ENCODE measurements at places on chromosomes 1 and 21.

- no peak for DNase-seq
These were observed 7.5 kb upstream of the DPT start for GRCh38 chr1:168736520-168736919.

DNA sequence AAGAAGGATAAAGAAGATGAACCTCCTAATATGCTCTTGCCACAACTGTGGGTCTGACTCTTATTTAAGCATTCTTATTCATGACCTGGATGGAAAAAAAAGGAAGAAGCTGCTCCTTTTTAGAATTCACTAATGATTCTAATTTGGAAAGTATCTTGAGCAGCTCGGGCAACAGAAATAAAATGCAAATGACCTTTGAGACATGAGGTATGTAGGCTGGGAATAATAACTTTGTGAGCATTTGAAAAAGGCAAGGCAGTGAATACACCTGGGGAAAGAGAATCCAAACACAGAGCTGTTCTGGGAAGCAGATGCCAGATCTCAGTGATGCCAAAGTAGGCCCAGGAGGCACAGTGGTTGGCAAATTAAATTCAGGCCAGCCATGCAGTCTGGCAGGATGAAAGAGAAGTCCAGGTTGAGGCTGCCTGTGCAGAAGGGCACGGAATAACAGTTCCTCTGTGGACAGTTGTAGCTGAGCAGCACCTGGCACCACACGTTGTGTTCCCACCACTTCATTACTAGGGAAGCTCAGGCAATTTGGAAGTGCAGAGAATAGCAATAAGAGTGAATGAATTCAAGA, 320.8 kb upstream of the ST6GALNAC5 start:
- DNase-seq, result no peak

DNA sequence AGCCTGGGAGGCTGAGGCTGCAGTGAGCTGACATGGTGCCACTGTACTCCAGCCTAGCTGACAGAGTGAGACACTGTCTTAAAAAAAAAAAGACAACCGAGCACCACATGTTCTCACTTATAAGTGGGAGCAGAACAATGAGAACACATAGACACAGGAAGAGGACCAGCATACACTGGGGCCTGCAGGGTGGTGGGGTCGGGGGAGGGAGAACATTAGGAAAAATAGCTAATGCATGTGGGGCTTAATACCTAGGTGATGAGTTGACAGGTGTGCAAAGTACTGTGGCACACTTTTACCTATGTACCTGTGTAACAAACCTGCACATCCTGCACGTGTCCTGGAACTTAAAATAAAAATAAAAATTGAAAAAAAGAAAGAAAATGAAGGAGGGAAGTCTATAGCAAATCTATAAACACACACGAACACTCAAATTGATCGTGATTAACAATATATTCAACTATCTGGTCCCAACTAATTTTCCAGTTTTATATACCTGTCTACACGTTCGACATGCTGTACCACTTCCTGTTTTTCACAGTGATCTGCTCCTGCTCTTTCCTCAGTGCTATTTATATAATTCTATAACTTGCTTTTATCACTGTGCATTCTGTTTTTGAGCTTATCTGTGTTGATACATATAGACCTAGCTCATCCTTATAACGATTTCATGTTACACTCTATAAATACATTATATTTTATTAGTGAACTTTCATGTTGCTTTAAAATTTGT, 27.2 kb downstream of the AK5 start:
- no peak for DNase-seq

- no peak for DNase-seq
These were observed 160.9 kb downstream of the SLC44A5 start for GRCh38 chr1:75449998-75450397.

DNA sequence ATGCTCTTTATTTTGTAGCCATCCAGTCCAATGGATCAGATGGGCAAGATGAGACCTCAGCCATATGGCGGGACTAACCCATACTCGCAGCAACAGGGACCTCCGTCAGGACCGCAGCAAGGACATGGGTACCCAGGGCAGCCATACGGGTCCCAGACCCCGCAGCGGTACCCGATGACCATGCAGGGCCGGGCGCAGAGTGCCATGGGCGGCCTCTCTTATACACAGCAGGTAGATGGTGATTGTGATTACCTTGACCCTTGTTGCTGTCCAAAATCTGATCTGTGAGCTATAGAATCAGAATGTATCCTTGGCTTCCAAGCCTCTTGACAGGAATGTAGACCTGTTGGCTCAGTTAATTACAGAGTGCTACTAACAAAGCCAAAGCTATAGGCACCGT, 33.8 kb downstream of the ARID1A start:
- no peak for DNase-seq

GRCh38 chr1:70205071-70205433, 327 bp downstream of the LRRC40 start:
- no peak for DNase-seq

GRCh38 chr1:67689267-67690017, 4.4 kb downstream of the GADD45A start:
- no peak for DNase-seq

DNA sequence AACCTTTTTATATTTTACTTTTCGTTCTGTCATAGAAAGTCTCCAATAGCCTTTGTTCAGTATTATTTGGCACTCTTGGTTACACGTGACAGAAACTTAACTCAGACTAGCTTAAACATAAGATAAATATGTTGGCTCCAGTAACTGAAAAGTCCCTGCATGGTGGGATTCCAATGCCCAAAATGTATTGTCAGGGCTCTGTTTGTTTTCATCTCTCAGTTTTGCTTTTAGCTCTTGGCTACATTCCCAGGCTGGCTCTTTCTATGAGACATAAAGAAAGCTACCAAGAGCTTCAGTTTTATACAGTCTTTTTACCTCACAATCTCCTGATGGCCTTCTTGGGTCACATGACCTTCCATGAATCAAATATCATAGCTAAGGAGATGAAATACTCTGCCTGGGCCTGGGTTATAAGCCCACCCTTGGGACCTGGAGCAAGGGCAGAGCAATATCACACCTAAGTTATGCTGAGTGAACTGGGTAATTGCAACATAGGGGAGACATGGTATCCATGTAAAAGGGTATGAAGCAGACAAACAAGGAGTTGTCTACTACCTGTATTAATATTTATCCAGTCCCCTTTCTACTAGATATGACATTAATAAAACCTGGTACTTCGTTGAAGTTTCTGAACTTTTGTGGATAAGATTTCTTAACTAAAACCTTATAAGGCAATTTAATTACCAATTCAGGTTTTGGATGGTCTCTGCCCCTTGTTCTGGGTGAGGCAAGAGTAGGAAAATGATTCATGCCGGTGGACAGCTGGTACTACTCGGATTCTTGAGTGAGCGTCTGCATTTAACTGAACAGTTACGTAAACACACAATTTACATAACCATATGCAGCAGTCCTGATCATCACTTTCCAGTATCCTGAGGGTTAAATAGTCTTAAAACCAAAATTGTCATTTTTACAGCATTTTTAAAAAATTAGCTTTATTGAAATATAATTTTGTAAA, 442.3 kb downstream of the GPATCH2 start:
- DNase-seq, result no peak

GRCh38 chr1:7389906-7390603, 381.0 kb upstream of the VAMP3 start:
- no peak for DNase-seq

DNA sequence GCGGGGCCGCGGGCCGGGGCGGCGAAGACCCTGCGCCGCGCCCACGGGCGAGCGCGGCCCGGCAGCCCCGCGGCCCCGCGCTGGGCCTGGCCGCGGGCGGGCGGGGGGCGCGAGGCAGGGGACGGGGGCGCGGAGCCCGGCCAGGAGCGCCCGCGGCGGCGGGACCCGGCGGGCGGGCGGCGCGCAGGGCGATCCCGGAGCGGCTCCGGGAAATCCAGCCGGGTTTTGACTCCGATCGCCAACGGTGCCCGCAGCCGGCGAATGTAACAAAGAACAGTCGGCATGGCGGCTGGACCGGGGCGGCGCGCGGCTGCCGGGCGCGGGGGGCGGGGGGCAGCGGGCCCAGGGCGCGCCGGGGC, 334 bp downstream of the PRDM15 start:
- peak; percentile 68 for DNase-seq

- DNase-seq, result no peak
These were observed 131.9 kb upstream of the BEND5 start for GRCh38 chr1:48908606-48909005.

DNA sequence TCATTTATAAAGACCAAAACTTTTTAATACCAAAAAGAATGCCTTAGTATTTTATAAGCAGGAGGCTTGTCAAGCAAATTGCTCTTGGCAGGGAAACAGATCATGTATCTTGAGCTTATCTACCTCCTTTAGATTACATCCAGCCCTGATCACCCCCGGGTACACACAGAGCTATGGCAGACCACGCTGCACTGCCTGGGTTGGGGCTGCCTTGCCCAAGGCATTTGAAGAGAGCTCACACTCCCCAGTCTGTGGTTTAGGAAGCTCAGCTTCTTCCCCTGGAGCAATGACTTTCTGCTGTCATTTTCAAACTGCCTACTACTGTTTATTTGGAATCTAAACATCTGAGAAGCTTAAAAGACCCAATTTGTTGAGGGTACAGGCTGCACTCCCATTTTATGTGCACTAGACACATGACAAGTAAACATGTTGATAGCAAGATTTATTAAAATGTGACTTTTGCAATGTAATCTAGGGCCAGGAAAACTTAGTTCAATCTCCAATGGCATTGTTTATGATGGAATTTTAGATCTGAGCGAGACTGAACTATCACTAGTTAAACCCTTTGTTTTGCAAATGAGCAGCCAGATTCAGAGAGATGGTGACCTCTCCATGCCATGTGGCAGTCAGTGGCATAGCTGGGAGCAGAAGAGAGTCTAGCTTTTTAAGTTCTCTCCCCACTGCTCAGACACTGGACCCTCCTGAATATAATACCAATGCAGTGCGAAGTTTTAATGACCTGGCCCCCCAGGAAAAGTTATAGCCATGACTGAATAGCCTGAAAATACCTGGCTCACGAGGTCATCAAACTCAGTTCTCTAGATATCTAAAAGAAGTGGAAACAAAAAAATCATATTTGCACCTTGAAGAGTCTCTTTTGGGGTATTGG, 214.9 kb downstream of the HLX start:
- DNase-seq, result no peak

DNA sequence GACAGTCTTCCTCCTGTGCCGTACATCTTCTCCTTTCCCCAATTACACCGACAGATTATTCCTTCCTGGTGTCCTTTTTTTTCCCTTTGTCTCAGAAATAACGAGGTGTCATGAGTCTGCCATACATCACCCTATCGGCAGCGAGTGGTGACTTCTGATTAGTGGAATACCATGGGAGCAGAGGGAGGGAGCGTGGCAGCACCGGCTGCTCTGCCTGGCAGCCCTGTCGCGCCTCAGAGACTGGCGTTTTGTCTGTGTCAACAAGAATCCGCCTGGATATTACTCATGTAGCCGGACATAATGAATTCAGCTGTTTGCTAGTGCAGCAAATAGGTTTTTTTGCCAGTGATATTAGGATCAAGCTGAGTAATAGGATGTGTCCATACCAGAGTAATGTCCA, 51.8 kb downstream of the UTP25 start:
- DNase-seq, result peak; percentile 91

DNA sequence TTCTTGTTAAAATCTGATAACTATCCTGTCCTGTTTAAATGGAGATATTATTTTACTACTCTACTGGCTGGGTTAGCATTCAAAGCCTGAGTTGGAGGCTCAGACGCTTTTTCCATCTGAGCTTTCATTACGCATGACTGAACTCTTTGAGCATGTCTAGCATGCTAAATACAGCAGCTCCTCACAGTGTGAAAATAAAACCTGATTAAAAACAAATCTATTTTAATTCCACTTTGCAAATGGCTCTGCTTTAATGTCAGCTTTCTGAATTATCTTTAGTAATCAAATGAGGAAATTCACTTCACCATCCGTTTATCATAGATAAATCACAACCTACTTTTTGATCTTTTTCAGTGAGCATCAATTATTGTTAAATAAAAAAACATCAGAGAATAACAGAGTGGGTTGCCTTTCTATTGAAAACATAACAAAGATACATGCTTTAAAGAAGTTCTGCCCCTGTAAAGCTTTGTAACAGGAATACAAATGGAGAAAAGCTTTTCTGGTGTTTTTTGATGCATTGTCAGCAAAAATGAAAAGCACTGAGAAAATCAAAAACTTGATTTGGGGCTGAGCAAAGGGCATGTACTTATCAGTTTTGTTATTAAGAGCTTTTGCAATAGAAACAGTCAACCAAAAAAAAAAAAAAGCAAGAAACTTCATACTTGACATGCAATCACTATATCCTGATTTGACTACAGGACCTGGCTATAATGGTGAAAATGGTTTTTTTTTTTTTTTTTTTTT, 3.5 kb upstream of the SPEN start:
- peak; percentile 77 for DNase-seq
